ENCODE measurements at places on chromosomes 1 and 21.
A peak's percentile ranks its signal among the peaks of the same experiment; 100 is the strongest.

GRCh38 chr1:46532498-46533178 lies 18.8 kb downstream of the KNCN start:
- DNase-seq, result no peak

DNA sequence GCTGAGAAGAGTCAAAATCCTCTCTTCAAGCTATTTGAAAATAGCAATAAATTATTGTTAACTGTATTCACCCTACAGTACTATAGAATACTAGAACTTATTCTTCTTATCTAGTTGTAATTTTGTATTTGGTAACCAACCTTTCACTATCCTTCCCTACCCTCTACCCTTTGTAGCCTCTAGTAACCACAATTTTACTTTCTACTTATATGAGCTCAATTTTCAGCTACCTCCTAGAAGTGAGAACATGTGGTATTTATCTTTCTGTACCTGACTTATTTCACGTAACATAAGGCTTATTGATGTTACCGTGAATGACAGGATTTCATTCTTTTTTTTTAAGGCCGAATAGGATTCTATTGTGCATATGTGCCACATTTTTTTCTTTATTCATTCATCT lies 30.0 kb downstream of the ZC3H11B start:
- DNase-seq, result no peak

GRCh38 chr1:204983881-204984280 lies 59.1 kb upstream of the CNTN2 start:
- DNase-seq, result no peak

- DNase-seq, result no peak
These were observed 43.8 kb downstream of the USH2A start for GRCh38 chr1:216379441-216379840.

DNA sequence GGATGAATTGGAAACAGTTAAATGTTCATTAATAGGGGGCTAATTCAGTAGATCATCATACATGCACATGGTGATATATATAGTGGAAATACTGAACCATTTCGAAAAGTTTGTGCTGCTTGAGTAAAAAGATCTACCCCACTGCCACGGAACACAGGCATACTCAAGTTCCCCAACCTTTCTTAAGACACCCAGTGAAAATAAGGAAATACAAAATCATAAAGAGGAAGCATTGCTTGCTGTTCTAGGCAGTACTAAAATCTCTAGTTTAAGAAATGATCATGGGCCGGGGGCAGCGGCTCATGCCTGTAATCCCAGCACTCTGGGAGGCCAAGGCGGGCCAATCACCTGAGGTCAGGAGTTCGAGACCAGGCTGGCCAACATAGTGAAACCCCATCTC lies 37.6 kb upstream of the KIRREL1 start:
- DNase-seq, result no peak

DNA sequence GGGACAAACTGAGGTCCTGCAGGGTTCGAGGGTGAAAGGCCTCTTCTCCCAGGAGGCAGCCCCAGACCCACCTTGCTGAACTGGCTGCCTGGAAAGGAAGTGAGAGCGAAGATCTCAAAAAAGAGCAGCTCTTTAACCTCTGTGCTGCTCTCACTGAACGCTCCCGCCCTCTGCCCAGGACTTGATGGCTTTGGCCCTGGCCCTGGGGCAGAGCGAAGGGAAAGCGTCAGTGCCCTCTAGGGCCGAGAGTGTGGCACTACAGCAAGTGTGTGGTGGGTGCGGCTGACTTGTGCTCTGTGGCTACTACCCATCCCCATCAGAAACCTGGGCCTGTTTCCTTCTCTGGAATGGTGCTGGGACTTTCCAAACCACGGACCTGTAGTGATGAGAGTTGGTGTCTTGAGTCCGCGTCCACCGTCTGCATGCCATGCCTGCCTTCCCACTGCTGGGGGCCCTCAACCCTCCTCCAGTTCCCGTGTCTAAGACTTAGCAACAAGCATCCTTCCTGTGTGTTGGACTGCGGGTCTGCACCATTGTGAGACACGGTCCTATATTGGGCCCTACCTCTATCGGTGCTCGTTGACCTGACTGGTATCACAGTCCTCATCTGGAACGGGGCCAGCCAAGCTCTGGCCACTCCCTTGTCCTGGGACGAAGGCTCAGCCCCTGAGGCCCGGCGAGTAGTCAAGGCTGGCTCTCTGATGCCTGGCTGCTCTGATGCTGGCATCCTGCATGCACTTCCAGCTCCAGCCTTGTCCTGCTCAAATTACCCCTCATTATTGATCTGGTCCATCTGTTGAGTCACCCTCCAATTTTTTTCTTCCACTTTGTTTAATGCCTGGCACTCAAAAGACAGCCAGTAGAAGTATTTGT lies 180.3 kb downstream of the DISC1 start:
- DNase-seq, result no peak

DNA sequence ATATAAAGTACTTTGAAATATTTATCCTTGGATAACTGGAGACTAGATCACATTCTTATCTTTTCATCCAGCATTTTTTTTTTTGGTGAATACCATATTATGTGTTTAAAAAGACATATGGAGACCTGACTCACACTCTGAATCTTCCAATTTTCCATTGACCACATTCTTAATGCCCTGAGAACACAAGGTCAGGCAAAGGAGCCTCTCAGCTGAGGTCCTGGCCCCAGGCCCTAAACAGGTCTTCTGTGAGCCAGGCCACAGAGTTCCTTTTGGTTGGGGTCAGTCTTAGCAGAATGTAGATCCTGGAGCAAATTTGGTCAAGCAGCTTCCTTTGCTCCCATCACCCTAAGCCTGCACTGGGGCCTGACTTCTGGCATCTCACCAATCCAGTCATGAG lies 390.1 kb upstream of the ST6GALNAC5 start:
- DNase-seq, result no peak

DNA sequence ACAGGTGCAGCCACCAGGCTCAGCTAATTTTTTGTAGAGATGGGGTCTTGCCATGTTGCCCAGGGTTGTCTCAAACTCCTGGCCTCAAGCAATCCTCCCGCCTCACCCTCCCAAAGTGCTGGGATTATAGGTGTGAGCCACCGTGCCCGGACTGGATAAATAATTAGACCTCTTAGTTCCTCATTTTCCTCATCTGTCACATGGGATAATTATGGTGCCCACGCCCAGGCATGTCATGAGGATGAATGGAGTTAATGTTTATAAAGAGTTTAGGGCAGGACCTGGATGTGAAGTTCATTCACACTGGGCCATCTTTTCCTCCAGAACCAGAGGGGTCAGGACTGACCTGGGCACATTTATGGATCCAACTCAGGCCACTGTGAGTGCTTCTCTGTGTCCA lies 23.7 kb downstream of the PADI3 start:
- no peak for DNase-seq

GRCh38 chr1:26097696-26098095 lies 13.9 kb upstream of the PDIK1L start:
- DNase-seq, result no peak

DNA sequence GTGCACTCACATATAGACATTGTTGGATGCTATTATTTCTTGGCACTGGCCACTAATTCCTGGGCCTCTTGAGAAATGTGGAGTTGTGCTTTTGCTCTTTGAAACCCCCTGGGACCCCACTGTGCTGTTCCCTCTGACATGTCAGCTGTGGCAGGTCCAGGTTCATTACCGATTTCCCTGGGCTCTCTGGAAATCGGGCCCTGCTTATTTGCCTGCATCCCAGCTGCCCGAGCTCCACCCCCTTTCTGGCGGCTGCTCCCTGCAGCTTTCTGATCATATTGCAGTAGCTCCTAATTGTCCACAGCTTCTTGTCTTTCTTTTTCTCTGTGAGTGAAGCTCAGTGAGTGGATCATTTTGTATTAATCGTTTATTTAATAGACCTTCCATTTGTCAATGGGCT lies 183.7 kb upstream of the FAM78B start:
- no peak for DNase-seq

DNA sequence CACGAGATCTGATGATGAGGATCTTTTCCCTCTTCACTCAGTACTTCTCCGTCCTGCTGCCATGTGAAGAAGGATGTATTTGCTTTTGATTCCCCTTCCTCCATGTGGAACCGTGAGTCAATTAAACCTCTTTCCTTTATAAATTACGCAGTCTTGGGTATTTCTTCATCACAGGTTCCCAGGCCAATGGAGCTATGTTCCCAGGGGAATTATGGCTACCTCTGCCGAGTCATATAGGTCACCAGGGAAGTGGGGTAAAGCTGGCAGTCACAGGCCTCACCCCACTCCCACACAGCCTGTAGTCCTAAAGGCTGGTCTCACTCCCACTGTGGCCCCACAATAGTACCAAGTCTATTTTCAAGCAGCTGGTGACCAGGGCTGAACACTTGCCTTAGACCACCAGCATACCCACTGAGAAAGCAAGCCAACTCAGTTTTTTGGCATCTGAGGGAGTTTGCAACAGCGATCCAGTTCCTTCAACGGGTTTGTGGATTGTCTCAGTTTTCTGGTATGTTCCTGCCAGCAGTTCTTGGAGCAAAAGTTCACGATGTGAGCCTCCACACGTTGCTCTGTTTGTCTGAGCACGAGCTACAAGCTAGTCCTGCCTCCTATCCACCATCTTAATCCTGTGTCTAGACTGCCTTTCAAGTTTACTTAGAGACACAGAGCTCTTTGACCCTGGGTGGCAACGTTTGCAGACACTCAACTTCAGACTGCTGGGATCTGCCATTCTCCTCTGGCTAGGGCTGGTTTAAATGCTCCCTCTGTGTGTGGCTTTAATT lies 104.5 kb downstream of the CENPF start:
- no peak for DNase-seq

DNA sequence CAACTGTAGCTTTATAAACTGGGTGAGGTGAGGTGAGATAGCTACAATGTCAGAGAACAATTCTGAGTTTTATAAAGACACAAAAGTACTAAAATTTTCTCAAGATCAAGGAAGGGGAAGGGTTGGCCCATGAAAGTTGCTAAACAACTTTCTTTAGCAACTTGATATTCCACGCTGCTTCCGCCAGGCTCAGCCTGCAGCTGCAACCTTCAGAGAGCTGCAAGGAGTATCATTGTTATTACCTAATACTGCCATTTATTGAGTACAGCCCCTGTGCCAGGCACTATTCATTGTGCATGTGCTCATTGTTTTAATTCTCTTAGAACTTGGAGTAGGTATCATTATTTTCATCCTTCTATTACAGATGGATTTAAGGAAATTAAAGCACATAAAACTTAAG lies 34.1 kb upstream of the SUCO start:
- no peak for DNase-seq

DNA sequence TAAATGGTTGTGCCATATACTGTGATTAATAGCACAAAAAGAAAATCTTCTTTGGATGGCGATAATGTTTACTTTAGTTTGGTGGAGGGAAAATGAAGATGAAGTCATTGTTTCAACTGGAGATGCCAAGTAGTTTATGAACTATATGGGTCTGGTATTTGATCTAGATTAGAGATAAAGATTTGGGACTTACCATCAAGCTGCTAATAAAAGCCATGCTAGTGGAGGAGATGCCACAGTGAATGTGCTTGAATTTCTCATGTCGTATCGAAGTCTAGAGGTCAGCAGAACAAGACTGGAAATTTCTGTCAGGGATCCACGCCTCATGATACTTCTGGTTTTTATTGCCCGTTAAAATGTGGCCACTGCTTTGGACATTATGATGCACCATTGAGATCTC lies 742.0 kb downstream of the NCAM2 start:
- DNase-seq, result no peak

DNA sequence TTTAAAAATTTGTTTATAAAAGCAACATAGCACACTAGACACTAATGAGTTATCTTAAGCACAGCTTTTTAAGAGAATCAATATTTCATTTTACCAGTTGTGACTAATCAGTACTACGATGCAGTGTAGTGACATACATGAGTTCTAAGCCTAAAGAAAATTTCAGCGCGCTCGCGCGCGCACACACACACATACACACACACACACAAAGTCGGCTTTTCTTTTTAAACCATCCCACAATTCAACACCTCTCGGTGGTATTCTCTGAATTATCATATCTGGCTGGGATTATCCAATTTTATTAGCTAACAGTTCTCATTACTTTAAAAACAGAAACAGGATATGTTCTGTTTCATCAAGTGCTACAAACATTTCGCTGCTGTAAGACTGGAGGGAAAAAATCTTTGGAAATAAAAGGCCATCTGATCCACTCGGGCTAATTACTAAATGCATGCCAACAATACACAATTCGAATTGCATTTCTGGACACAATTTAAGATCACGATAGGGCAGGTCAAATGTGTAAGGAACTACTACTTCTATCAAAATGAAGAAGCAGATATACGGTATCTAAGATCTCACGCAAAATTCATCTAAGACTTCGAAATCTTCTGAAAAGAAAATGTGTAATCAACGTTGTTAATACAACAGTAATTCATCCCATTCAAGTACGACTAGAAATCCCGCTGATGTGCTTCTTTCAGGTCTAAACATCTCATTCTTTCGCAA lies 1.2 kb downstream of the TUT4 start:
- no peak for DNase-seq

DNA sequence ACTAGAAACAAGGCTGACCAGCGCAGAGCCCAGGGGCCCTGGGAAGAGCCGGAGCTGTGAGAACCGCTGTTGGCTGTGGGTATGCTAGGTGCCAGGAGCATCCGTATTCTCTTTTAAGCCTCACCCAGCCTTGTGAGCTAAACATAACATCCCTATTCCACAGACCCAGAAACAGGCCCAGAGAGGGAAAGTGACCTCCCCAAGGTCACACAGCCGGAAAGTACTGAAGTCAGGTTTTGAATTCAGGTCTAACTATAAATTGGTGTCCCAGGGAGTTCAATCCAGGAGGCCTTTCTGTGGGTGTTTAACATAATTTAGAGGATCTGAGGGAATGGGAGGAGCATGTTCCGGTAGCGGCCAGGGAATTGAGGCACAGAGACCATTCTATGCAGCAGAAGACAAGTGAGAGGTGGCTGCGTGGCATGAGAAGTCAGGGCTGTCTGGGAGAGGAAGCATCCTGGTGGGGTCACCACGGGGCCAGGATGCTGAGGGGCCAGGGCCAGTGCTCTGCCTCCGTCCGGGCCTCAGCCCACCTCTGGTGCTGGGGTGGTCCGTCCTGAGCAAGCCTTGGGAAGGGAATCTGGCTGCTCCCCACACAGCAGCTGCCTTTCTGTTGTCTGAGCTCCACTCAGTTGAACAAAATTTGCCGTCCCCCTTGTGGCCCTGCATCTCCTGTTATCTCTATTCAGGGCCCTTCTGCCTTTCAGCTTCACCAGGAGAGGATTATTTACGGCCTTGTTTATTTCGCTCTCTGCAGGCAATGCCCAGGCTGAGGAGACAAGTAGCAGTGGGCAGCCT lies 338.8 kb upstream of the VAMP3 start:
- peak; percentile 24 for DNase-seq

DNA sequence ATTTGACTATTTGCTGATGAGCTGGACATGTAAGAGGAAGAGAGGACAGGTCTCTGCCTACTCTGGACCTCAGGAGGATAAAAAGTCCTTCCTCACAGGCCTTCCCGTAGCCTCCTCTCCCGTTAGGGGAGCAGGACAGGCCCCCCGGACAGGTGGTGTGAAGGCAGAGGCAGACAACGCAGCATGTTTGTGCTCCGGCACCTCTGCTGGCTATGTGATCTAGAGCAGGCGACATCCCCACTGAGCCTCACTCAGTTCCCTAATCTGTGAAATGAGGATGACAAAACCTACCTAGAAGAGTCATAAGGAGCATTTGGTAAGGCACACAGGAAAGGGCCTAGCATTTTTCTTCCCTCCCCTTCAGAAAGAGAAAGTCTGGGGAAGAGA lies 34.8 kb downstream of the KIAA1614 start:
- no peak for DNase-seq

- no peak for DNase-seq
These were observed 122.2 kb upstream of the KCTD3 start for GRCh38 chr1:215444715-215445414.

Data from NCI-H187 treated with DMSO at 0.1 percent for 48 hours (cell line).